ENCODE measurements at places on chromosomes 3 and 15. TPM values are rescaled to one million over a fixed set of nuclear protein-coding genes. Genes with fewer than 3 reads are reported as not detected.

The FGF7 gene
- 0.13 TPM for polyA plus RNA-seq

The LRRK1 gene
- 1.2 TPM for polyA plus RNA-seq

The MUSTN1 gene
- 6.1 TPM for polyA plus RNA-seq

GRCh38 chr3:161171113-161171512 lies 50.0 kb upstream of the NMD3 start:
- DNase-seq = no peak
- no peaks in the 10 kb centered on the region for H3K36me3 ChIP-seq
- no peaks in the 10 kb centered on the region for H3K4me1 ChIP-seq
- H3K27ac ChIP-seq = no peak overlapping the region

DNA sequence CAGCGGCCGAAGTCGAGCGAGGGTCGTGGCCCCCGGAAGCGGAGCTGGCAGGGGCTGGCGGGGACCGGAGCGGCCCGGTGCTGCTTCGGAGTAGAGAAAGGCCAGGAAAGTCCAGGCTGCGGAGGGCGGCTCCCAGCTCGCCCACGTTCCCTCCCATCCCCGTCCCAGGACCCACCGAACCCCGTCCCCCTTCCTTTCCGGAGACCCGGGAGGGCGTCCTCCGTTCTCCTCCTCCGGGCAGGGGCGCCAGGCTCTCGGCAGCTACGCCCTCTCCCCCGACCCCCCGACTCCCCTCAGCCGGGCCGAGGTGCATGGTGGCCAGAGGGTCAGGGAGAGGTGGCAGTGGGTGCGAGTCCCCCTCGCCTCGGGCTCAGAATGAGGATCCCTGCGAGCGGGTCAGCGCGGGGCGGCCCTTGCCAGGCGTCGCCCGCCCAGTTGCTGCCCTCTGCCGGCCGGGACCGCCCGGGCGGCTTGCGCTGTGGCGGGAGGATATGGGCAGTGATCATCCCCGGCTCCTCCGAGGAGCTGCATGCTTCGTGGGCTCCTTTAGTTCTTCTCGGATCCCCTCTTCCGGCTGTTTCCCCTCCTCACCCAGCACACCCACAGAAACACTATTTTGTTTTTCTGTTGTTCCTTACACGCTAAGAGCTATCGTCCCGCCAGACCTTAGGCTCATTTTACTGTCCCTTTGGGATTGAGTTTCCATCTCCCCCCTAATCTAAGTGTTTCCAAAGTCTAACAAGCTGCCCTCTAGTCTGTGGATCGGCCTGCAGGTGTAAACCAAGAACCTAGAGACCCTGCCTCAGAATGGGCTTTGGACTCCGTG lies 744 bp upstream of the ALDH1A2 start:
- peak overlapping the region; percentile 58 for H3K4me3 ChIP-seq
- peaks cover 9% of the 10 kb centered on the region for H3K4me1 ChIP-seq
- H3K36me3 ChIP-seq = no peaks in the 10 kb centered on the region

DNA sequence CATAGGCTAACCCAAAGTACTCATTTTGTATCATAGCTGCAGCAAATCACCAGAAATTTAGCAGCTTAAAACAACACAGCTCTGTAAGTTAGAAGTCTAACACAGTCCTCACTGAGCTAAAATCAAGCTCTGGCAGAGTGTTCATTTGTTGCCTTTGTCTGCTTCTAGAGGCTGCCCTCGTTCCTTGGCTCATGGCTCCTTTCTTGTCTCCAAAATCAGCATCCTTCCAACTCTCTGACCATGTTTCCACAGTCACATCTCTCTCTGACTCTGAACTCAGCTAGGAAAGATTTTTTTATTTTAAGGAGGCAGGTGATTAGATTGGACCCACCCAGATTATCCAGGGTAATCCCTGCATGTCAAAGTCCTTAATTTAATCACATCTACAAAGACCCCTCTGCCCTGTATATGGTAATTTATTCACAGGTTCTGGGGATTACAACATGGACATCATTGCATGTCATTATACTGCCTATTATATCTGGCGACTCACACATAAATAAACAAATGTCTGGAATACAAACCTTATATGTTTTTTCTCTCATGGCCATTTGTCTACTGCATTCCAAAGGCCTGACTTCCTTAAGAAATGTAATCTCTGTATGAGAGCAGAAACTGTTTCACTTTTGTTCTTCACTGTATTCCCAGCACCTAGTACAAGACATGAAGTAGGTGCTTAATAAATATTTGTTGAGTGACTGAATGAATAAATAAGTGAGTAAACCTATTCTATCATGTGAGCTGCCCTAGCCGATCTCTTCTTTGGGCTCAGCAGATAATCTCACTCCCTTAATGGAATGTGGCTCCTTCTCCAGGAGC lies 15.1 kb upstream of the UACA start:
- H3K27ac ChIP-seq = no peak overlapping the region
- no peaks in the 10 kb centered on the region for H3K27me3 ChIP-seq
- no peaks in the 10 kb centered on the region for H3K36me3 ChIP-seq
- H3K4me3 ChIP-seq = no peak overlapping the region
- no peaks in the 10 kb centered on the region for H3K4me1 ChIP-seq

GRCh38 chr3:99858469-99858868 lies 40.8 kb downstream of the CMSS1 start:
- no peaks in the 10 kb centered on the region for H3K27me3 ChIP-seq
- no peak overlapping the region for H3K27ac ChIP-seq

DNA sequence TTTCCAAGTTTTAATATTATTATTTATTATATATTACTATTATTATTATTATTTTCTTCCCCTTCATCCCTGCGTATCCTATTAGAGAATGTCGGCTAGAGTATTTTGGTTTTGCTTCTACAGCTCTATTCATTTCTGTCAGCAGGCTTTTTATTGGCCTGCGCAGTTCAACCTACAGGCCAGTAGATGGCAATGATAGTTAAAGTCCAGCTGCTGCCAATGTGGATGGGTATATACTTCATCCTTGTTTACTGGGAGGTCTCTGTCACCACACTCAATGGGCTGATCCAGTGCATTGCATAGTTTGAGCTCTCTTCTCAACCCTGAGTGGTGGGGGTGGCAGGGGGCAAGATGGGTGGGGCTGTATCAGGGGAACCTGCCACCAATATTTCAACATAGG lies 799.8 kb downstream of the NSUN3 start:
- H3K36me3 ChIP-seq = no peaks in the 10 kb centered on the region
- H3K27ac ChIP-seq = no peak overlapping the region
- H3K27me3 ChIP-seq = no peaks in the 10 kb centered on the region
- no peak for DNase-seq
- H3K4me1 ChIP-seq = no peaks in the 10 kb centered on the region

DNA sequence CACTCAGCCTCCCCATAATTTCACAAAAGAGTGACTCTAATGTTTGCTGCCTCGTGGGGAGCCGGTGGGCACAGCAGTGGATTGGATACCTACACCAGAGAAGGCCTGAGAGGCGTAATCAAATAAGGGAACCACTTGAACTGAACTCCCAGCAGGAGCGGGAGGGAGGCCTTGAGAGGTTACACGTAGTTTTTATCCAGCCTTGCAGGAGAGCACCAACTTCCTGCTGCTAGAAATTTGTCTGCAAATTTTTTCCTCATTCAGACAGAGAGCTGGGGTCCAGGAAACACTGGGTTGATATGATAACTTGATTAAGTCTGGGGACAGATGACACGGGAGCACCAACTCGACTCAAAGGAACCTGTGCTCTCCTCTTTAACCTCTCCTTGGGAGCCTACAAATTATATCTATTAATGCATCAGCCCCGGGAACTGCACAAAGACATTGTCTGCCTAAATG lies 69.8 kb downstream of the HES1 start:
- no peaks in the 10 kb centered on the region for H3K27me3 ChIP-seq
- no peak for DNase-seq
- H3K27ac ChIP-seq = no peak overlapping the region
- no peaks in the 10 kb centered on the region for H3K36me3 ChIP-seq

DNA sequence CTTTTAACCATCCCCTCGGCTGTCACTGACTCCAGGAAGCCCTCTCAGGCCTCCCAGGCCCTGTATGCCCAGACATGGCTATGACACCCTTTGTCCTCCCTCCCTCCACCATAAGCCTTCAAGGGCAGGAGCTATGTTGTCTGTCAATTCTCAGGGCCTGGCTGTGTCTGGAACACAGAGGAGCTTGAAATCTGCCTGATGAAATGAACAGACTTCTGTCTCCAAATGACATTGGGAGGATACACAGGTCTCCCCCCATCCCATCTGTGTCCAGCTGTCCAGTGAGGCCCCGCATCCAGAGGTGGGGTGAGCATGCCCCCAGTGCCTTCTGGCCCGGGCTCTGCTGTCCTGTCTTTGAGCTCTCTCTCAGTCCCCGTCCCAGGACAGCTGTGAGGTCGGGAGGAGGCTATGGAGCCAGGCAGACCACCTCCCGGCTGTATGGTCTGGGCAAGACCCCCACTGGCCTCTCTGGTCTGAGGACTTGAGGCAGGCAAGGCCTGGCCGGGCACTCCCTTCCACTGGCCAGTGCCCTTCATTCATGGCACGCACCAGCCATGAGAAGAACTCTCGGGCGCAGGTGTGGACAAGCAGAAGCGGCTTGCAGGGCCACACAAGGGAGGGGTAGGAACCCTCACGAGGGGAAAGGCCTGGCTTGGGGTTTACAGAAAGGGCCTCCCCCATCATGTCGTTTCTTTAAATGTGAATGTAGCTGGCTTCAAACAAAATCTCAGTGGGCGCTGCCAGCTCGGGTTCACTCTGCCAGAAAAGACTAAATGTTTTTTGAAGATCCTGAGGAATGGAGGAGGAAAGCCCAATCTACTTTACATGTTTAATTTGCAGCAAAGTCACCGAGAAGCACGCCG lies 38.9 kb downstream of the PCSK6 start:
- no peak for DNase-seq
- H3K27ac ChIP-seq = peak overlapping the region; percentile 81
- no peaks in the 10 kb centered on the region for H3K36me3 ChIP-seq
- no peak overlapping the region for H3K4me3 ChIP-seq
- peaks cover 94% of the 10 kb centered on the region for H3K4me1 ChIP-seq

DNA sequence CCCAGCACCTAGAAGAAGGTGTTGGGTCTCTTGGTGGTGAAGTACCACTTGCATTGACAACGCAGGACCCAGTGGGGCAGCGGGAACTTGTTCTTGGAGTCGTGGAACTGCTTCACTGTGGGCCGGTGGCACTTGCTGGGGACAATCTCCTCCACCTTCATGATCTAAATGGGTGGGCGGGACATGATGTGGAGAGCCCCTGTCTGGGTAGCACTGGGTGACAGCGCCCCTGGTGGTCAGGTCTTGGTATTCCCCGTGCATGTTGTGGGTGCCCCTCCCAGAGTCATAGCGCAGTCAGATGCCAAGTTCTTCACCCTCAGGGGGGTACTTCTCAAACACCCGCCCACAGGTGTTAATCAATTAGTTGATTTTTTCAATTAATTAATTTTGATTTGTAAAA lies 60.2 kb downstream of the AGBL1 start:
- no peaks in the 10 kb centered on the region for H3K4me1 ChIP-seq
- no peaks in the 10 kb centered on the region for H3K27me3 ChIP-seq
- no peak overlapping the region for H3K4me3 ChIP-seq

Data from liver (tissue), 10 donors.